ENCODE measurements at places on chromosomes 4 and X.
A peak's percentile ranks its signal among the peaks of the same experiment; 100 is the strongest.

DNA sequence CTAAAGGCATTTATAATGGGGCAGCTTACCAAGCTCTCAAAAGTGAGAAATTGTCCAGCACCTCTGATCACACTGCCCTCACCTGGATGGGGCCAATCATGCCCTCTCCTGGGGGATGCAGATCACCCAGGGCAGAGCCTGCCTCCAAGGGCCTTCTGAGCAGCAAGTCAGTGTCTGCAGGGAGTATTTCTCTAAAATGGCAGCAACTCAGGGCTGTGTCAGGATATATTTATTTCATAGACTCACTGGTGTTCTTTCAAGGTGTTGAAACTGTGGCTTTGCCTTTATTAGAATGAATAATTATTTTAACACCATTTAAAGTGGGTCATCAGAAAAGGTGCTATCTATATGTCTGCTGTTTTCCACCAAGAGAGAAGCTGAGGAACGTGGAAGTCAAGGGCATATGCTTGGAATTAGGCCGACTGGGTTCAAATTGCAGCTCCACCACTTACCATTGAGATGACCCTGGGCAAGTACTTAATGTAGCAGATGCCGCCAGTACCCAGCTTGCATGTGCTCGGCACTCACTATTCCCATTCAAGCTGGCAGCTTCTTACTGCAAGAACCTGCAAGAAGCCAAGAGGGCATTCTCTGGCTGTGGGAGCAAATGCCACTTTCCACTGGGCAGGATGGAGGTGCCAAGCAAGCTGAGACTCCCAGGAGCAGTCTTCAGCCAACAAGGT lies 590.0 kb downstream of the BCOR start:
- DNase-seq = no peak

- peak; percentile 99 for DNase-seq
Measured at GRCh38 chr4:141028024-141028529, 105.2 kb downstream of the RNF150 start.

GRCh38 chrX:35380808-35381700 lies 417.1 kb upstream of the MAGEB16 start:
- no peak for DNase-seq

DNA sequence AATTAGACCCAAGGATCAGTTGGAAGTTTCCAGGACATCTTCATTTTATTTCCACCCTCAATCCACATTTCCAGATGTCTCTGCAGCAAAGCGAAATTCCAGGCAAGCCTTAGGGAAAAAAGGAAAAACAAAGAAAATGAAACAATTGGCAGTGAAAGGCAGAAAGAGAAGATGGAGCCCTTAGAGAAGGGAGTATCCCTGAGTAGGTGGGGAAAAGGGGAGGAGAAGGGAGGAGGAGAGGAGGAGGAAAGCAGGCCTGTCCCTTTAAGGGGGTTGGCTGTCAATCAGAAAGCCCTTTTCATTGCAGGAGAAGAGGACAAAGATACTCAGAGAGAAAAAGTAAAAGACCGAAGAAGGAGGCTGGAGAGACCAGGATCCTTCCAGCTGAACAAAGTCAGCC lies at the start of gene PLP1:
Gene PLP1, plus strand, starts transcription at position 295 of the 400 bp plus-strand sequence. CDS start 156 bp downstream, outside the sequence.
- DNase-seq = no peak

DNA sequence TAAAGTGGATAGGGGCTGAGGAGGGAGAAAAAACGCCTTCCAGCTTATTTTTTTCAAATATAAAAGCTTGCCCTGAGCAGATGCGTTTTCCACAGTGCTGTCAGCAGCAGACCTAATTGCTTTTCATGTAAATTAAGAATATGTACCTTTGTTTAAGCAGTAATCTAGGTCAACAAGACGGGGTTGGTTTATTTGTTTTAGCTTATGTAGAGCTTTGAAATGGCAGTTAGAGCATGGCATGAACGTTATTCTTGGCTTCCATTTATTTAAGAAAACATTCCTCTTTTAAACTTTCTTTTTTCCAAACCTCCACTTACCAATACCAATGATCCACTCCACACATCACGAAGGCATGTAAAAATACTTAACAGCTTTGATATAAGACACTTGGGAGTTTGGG lies 220.3 kb upstream of the TENM3 start:
- DNase-seq = no peak

DNA sequence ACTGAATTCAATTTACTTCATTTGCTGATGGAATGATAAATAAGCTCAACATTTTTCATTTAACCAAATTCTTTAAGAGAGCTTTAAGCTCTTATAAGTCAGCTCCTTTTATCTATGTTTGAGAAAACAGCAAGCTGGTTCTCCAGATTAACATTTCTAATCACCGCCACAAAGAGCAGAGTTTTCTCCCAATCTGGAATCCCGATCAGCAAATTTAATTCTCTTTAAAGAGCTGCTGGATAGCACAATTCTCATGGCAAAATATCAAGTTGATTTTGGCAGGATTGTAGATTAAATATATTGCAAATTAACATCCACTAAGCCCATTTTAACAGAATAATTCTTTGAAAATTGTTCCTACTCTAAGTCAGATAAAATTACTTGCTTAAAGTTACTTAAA lies 48.8 kb downstream of the RPS6KA3 start:
- DNase-seq = no peak

DNA sequence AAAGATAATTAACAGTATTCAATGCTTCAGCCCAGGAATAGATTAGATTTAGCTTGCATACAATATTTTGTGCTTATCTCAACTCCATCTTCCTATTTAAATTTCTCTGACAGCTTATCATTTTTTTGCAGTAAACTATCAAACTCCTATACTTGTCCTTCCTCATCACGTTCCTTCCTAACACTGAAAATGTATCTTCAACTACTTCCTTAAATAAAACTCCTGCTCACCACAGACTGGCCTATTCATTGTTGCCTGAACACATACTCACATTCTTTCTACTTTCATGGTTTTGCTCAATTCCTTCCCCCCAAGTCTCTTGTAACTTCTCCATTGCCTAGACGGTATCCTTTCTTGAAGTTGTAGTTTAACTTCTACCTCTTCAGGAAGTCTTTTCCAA lies 28.5 kb upstream of the PTPN13 start:
- DNase-seq = no peak

Data from fibroblast of skin of abdomen (primary cell).